Neural crest cell (in vitro differentiated cells): ENCODE measurements at places on chromosomes 6 and 20.

- no peak for DNase-seq
Observed at GRCh38 chr20:40225596-40225995, 463.4 kb downstream of the MAFB start.

DNA sequence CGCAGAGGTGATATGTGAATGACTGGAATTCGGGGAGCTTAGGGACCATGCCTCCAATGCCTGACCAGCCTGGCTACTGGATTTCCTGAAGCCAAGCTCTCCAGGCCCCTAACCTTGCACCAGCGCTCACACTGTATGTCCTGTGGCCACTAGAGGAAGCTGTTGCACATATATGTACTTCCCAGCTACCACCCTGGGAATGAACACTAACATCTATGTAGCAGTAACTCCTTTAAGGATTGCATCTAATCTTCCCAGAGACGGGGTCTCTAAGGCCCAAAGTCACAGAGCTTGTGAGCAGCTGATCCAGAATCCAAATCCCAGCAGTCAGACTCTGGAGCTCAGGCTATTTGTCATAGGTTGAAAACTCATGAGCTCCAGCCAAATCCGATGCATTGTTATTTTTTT lies 20.4 kb upstream of the BPIFB1 start:
- peak; percentile 55 for DNase-seq

GRCh38 chr6:157233686-157234085 lies 89.6 kb downstream of the TMEM242 start:
- DNase-seq: no peak

DNA sequence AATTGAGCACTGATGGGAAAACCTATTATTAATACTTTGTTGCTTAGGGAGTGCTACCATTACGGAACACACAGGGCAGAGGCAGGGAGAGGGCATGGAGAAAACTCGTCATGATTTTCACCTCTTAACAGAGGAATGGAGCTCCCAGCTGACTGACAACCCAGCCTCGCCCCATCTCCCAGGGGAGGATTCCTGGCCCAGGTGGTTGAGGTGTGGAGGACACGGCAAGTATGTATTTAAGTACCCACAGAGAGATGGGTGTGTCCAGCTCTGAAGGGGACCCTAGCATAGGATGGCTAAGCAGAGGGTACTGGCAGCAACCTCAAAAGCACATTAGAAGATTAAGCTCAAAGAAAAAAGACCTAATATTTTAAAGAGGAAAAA lies 261.9 kb upstream of the MOCS1 start:
- DNase-seq: no peak

GRCh38 chr6:170176136-170176897 lies 114.6 kb downstream of the DLL1 start:
- no peak for DNase-seq

- peak; percentile 55 for DNase-seq
Observed at GRCh38 chr6:108559884-108560462, 744 bp upstream of the FOXO3 start.

DNA sequence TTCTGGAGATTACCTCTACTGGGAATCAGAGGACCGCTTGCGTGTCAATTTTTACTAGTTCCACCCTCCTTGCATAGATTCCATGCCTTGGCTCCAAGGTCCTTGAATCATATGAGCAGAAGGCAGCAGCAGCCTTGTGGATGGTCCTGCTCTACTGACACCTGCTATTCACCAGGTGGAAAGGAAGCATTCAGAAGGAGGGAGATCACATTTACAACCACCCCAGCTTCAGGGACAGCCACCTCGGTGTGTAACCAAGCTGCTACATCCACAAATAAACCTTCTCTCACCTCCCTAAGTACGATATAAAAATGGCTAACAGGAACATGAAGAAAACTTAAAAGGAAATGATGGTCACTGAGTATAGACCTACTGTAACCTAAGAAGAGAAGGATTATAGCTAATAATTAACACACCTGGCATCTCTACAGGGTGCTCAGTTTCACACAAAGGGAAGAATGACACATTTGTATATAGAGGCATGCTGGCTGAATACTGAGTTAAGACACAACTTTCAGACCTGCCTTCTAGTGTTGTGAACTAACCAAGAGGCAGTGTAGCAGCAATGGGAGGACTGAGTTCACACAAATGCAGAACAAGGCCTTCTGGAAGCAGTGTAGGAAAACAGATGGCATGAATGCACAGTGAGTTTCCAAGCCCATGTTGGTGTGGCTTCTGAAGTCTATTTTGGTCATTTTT lies 46.3 kb upstream of the SRPK1 start:
- DNase-seq: no peak

- DNase-seq: no peak
Observed at GRCh38 chr6:99946005-99946404, 48.0 kb downstream of the MCHR2 start.

DNA sequence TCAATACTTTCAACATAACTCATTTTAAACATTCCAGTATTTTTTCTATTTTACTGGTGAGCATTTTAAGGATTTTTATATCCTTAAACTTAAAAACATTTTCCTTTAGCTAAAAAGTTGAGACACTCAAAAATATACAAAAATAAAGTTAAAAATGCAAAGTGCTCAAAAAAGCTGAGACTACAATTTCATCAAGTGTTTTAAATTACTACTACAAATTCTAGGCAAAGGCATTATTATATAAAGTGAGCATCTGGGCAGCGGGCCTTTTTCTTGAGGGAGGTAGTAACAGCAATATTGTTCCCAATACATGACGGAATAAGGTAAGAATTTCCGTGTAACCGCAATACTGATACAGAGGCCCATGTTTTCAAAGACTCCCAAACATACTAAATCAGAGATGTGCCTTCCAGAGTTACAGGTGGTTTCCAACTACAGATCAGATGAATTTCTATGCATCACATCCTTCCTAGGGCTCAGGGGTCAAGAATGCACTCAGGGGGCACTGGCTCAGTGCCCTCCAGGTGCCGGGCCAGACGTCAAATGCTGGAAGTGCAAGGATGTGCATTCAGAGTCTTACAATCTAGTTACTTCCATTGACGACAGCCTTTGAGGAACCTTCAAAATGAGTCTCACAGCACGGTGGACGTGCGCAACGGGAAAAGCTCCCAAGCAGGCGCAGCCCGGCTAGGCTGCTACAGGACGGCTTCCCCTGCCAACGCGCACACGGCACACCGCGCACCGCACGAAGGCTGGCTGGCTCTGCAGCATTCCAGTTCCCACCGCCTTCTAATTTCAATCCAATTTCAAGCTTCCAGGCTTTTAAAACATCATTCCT lies 1.7 kb downstream of the PHF10 start:
- DNase-seq: peak; percentile 10

GRCh38 chr6:154555073-154555677 lies 44.7 kb upstream of the CNKSR3 start:
- no peak for DNase-seq

DNA sequence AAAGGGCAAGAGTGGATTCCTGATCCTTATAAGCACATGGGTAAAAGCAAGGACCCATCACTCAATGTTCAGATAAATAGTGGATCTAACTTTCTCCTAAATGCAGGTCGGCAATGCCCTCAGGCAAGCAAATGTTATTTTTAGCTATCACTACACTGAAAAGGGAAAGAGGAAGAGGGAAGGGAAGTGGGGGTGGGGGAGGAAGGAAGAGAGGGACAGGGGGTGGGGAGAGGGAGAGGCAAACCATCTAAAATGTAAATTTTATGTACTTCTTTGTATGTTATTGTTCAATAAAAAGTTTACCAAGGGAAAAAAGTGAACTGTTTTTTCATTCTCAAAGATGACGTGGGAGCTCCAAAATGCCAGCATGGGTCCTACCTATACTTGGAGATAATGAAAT lies 44.2 kb downstream of the CHD6 start:
- DNase-seq: no peak

DNA sequence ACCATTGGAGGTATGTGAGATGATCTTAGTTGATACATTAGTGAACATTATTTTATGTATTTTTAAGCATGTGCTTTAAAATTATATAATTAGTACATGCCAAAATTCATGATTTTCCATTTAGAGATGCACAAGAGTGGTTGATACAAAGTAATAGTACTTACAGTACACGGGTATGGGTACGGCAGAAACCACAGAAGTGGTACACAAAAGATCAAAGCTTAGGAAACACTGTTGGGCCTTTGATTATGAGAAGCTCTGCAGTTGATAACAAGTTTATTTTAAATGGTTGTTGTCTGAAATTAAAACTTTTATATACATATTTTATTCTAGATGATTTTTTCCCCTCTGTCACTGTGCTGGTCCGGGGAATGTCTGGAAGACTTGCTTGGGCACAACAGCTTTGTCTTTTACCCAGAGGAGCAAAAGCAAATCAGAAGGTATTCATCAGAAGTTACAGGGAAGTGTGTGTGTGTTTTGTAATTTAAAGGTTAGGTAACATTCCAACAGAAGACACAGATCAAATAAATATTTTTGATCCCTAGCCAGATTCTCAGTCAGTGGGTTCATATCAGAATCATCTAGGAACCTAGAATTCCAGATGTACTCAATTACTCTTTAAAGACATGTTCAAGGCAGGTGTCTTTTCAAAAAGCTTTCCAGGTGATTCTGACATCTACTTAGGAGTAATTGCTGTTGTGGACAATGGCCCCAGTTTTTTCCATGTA lies 32.5 kb upstream of the ADIG start:
- no peak for DNase-seq

- no peak for DNase-seq
Observed at GRCh38 chr20:40955326-40955725, 73.3 kb upstream of the TOP1 start.

GRCh38 chr6:83609248-83609647 lies 96.9 kb downstream of the PRSS35 start:
- no peak for DNase-seq

GRCh38 chr20:11017446-11017845 lies 343.6 kb upstream of the JAG1 start:
- no peak for DNase-seq

DNA sequence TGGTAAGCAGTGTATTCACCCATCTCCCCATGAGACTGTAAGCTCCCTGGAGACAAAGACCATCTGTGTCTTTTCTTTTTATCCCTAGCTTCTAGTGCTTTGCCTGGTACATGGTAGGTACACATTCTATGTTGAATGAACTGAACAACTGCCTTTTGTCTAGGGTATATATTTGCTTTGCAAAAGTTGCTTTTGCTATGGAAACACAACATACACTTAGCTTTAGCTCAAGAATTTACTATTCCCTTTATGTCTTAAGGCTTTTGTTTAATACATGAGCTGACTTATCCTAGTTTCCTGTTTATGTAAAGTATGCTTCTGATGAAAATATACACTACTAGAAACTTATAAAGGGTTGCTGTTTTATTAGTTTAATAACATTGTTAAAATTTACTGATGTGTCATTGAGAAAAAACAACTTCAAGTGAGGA lies 198.2 kb downstream of the PRL start:
- DNase-seq: no peak

DNA sequence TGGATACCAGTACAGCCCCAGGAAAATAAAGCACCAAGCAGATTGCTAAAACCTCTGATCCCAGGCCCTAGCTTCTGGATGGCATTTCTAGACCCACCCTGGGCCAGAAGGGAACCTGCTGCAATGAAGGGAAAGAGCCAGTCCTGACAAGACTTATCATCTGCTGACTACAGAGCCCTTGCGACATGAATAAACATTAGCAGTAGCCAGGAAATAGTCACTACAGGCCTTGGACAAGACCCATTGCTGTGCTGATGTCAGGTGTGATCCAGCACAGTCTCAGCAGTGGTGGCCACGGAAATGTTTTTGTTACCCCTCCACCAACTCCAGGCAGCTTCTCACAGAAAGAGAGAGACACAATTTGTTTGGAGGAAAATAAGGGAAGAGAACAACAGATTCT lies 399.3 kb downstream of the HAO1 start:
- no peak for DNase-seq

DNA sequence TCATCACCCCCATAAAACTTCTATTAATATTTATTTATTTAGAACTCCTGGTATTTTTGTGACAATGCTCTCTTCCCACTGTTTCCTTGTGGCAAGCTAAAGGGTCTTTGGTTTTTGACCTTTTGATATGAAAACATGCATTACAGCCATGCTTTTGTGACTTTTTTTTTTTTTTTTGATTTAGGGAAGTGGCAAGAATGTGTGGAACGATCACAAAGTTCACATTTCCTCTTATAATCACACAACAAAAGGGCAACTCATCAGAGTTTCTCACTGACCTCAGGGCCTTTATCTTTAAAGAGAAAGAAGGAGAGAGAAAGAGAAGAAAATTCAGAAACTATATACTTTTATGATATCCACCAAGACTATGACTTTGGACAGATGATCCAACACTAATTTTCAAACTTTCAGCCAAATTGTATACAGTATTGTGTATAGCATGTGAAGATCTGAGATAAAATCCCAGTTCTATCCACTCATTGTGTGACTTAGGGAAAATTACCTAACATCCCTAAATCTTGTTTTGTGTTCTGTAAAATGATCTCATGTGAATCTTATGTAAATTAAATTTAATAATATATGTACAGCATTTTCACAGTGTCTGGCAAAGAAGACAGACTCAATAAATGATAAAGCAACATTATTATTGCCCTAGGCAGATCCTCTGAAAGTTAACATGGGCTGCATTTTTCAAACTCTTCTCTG lies 106.8 kb upstream of the MARCKS start:
- DNase-seq: no peak

GRCh38 chr6:20467437-20467836 lies 65.8 kb downstream of the E2F3 start:
- DNase-seq: no peak

- DNase-seq: no peak
Observed at GRCh38 chr6:166417285-166417691, 34.5 kb upstream of the MPC1 start.

DNA sequence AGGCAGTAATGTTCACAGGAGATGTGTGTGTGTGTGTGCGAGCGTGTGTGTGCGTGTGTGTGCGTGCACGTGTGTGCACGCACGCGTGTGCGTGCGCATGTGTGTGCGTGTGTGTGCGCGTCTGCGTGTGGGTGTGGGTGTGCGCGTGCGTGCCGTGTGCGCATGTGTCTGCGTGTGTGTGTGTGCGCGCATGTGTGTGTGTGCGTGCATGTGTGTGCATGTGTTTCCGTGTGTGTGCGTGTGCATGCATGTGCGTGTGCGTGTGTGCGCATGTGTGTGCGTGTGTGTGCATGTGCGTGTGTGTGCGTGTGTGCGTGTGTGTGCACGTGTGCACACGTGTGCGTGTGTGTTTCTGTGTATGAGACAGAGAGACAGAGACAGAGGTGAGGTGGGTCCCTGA lies 136.0 kb upstream of the CST7 start:
- no peak for DNase-seq

- DNase-seq: no peak
Observed at GRCh38 chr6:154202958-154203357, 153.6 kb downstream of the IPCEF1 start.

DNA sequence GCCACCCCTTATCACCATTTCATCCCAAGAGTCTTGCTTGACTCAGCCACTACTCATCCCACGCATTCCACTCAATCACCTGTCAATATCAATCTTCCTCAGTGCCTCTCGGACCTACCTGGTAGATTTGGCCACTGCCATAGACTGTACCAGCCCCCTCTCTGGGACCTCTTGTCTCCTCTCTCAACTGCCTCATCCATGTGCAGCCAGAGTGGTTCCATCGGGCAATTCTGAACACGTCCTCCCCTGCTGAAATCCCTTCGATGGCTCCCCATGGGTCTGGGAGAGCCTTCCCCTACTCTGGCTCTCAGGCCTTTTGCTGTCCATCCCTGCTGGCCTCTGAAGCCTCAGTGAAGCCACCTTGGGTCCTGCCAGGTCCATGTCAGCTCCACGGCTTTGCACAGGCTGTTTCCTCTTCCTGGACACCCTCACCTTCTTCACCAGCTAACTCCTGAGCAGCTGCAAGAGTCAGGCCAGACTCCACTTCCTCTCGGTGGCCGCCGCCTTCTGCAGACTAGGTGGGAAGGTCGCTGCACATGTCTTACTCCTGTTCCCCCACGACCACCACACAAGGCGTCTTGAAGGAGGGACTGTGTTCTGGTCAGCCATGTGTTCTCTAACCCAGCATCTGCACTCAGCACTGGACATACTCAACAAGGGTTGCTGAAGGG lies 120.4 kb downstream of the TOX2 start:
- DNase-seq: no peak
